ENCODE measurements at places on chromosomes 7 and 10.

DNA sequence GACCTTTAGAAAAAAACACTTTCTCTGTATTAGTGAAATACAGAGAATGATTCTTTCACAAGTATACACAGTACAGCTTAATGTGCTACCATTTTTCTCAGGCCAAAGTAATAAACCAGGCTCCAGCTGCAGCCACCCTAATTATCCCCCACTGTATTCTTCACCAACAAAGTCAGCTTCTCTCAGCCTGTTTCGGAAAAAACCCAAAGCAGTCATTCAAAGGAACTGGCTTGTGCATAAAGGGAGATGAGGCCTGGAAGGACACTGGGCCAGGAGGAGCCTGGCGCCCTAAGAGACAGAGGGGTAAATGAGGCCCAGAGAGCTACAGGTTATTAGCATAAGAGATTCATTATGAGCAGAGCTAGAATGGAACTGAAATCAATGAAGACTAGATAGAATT, 9.2 kb downstream of the USP54 start:
- no peak for DNase-seq

DNA sequence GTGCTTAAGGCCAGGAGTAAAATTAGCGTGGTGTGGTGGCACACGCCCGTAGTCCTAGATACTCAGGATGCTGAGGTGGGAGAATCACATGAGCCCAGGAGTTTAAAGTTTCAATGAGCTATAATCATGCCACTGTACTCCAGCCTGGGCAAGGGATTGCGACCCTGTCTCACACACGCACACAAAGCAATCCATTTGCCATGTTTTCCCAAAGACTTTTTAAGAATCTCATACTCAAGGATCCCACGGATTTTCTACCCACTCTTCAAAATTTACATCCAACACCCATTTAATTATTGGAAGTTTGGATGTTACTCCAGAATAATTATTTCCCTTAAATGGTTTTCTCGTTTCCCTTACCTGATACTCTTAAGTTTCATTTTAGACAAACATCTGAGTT, 47.9 kb downstream of the IGF2BP3 start:
- no peak for DNase-seq

GRCh38 chr10:79078367-79079053, 9.7 kb downstream of the ZMIZ1 start:
- DNase-seq: no peak

GRCh38 chr10:77390481-77390891, 247.1 kb downstream of the KCNMA1 start:
- DNase-seq: no peak

- DNase-seq: no peak
Observed at GRCh38 chr10:86017841-86018734, 348.5 kb downstream of the GRID1 start.

GRCh38 chr10:85048644-85049043, 720.3 kb downstream of the CCSER2 start:
- no peak for DNase-seq

DNA sequence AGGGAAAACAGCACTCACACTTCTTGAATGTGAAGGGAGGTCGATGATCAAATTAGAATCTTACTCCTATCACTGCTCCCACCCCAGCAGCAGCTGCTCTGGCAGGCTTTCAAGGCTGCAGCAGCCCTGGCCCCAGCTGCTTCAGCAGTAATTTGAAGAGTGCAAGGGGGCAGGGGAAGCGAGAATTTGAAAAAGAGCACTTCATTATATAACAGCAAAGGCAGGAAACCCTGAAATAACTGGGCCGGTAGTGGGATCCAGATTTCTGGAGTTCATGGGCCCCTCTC, 44.9 kb downstream of the MYPN start:
- no peak for DNase-seq

DNA sequence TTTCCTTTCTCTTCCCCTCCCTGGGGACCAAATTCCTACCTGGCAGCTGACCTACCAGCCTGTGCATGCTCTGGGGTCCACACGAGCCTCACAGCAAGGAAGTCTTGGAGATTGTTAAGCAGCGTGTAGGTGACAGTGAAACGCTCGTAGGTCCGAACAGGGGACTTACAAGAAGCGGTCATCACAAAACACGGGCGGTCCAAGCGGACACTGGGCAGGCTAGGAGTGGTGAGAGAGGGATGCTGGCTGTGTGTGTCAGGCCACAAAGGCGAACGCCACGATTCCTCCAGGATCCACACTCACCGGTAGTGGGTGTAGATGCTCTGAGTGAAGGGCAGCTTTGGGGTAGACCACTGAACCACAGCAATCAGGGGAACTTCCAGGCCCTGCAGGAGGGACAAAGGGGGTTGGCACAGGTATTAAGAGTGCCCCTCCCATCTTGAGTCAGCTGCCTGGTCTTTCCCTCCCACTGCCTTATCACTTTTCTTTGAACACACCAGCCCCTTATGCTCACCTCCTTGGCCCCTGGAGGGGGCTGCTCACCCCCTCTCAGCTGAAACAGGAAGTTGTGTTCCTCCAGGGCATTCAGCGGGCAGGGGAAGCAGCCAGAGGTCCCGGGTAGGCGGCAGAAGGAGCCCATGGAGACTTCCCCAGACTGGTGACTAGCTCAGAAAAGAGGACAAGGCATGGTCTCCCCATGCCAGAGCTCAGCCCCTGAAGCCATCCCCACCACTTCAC, 2.0 kb downstream of the TRAPPC14 start:
- DNase-seq: no peak

- DNase-seq: no peak
Observed at GRCh38 chr7:114819616-114820362, 102.1 kb upstream of the MDFIC start.

GRCh38 chr7:125355899-125356298, 426.3 kb upstream of the POT1 start:
- DNase-seq: no peak

DNA sequence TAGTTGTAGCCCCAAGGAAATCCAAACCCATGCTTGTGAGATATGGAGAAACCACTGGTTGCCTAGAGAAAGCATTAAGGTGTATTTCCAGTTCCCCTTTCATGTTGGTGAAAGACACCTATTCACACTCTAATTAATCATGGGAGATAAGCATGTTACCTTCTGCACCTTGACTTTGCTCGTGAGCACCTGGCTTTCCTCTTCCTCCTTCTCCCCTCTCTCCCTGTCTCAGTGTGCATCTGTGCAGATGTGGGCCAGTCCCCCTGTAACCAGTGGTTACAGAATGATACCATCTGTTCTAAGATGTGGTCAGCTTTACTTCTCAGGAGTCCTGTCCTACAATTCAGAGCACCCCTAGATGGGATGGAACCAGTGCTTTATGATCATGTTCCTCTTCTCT, 160.6 kb downstream of the LCOR start:
- no peak for DNase-seq

GRCh38 chr10:114284346-114285071, 45.5 kb downstream of the VWA2 start:
- DNase-seq: no peak

DNA sequence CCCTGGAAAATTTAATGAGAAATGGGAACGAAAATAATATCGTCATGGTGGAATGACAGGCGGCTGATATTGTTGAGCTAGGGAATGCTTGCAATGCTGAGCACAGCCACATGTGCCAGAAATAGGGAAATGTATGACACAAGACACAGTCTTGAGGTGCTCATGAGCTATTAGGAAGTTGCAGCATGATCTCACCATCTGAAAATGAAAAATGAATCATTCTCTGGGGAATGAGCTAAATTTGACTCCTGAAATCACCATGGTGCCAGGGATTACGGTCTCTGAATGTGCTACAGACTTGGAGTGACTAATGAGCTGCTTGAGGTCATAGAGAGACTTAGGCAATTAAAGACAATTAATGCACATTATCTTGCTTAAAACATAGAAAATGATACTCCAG, 845.0 kb downstream of the CNTNAP2 start:
- no peak for DNase-seq

- DNase-seq: no peak
Observed at GRCh38 chr7:116630932-116631671, 40.9 kb upstream of the MET start.

GRCh38 chr10:83917537-83918506, 221.5 kb upstream of the GHITM start:
- no peak for DNase-seq

DNA sequence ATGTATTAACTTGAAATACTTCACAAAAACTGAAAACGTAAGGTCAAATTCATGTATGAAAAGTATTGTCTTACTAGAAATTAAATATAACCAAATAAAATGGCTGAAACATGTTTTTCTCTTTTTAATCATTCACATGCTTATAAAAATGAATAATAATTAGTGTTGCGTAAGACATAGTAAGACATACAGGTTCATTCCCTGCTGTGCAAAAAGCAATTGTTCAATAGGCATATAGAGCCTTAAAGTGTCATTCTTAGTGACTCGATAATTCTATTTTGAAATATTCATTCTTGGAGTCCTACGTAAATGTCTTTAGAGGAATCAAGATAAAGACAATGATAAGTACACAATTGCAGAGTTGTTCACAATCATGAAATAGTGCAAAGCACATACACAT, 337.1 kb downstream of the SUGCT start:
- DNase-seq: no peak

- no peak for DNase-seq
Observed at GRCh38 chr10:113980408-113981087, 63.1 kb upstream of the ADRB1 start.

DNA sequence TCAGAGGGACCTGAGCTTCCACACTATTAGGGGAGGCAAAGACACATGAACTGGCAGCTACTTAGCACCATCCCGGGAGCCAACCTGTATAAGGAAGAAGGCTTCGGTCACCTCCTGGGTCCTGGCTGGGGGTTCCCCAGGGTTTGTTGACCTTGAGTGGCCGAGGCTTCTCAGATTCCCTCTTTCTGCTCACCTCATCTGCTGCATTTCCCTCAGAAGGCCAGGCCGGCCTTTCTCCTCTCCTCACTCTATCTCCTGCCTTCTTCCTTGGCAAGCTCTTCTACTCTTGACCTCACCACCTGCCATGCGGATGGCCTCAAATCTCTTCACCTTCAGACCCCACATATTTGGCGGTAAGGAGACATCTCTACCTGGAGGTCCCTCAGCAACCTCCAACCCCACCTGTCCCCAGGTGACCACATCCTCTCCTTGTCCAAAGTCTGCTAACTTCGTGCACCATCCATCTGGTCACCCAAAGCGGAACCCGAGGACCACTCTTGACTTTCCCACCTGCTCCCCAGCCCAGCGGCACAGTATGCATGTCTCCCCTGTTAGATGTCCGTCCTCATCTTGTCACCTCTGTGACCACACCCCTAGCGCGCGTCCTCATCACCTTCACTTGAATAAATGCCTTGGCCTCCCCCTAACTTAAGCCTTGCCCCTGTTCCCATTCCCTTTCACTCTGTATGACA, 133.8 kb upstream of the UNC5B start:
- no peak for DNase-seq

GRCh38 chr10:21034241-21034640, 137.1 kb upstream of the NEBL start:
- no peak for DNase-seq

- no peak for DNase-seq
Observed at GRCh38 chr10:80455461-80456349, 1.6 kb downstream of the TSPAN14 start.
